ENCODE measurements at places on chromosomes 6 and 20.

GRCh38 chr20:46408281-46408731 is 1.9 kb upstream of the ELMO2 start:
- no peak for DNase-seq

- DNase-seq, result no peak
These were observed 104.8 kb downstream of the HACE1 start for GRCh38 chr6:104754788-104755409.

GRCh38 chr20:16760431-16761304 is 12.5 kb downstream of the OTOR start:
- no peak for DNase-seq

GRCh38 chr6:165852676-165853075 is 189.6 kb upstream of the PDE10A start:
- DNase-seq, result no peak
